ENCODE measurements at places on chromosomes 3 and 15. TPM values are rescaled to one million over a fixed set of nuclear protein-coding genes. Genes with fewer than 3 reads are reported as not detected.

DNA sequence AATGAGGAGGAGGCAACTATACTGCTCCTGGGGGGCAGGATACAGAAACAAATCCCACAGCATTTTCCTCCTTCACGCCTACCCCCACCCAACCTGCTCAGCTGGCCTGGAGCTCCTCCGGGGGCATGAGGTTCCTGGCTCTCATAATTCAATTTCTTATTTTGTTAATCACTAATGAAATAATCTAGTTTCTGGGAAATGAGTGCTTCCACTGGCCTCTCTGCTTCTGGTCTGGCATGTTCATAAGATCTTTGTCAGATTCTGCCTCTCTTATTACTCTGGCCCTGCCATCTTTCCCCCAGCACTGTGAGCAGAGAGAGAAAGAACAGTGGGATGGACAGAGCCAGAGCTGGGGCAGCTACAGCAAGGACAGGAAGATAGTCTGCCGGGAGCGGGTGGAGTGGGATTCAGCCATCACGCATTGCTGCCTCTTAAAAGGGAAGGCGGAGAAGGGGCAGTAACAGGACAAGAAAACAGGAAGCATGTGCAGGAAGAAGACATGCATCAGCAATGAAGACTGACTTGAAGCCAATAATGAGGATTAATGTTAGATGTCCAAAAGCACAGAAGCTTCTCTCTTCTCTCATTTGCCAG lies 13.6 kb downstream of the RPAP1 start:
- no peak for ATAC-seq

- ATAC-seq = no peak
Measured at GRCh38 chr3:186700267-186700666, 16.9 kb upstream of the KNG1 start.

DNA sequence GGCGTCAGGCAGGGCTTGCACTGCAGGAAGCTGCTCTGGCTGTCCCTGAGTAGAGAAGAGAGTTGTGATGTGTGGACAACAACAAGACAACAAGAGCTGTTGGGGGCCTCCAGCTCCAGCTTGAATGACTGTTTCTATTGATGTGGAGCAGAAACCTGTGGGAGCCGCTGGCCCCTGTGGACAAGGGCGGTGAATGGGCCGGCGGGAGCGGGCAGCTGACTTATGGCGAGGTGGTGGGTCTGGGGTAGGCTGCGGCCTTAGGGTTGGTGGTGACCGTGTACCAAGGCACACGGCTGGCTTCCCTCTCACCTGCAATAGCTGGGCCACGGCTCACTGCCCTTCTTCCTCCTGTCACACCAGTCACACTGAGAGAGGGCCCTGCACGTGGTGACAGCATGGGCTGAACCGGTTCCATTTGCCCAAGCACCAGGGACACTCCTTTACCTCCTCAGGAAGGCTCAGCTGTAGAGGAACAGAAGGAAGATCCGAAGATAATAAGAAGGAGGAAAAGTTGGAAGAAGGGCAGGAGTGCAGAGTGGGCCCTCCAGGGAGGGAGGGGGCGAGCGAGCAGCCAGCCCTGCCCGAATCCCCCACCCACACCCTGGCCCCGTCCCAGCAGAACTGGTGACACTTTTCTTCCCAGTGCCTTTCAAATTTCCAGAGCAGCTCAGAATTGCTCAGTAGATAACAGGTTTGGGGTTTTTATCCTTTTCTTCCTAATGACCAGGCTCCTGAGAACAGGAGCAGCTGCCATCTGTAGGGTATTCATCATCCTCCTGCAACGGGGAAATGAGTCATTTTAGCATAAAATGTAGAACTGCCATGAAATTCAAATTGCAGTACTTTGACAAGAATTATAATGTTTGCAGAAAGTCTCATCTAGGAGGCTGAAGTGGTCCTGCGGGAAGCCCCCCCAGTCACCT lies 136.9 kb downstream of the TJP1 start:
- ATAC-seq = no peak

GRCh38 chr3:194305356-194306108 lies 45.6 kb downstream of the CPN2 start:
- ATAC-seq = no peak

Gene ISL2
- total RNA-seq = not detected

DNA sequence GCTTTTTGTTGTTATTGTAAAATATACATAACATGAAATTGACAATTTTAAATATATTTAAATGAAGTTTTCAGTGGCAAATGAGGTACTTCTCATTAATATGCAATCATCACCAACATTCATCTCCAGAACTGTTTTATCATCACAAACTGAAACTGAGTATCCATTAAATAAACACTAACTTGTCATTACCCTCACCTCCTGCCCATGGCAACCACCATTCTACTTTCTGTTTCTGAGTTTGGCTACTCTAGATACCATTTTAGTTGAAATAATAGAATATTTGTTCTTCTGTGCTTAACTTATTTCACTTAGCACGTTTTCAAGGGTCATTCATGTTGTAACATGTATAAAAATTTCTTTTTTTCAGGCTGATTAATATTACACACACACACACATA lies 834.3 kb downstream of the PLOD2 start:
- ATAC-seq = no peak

DNA sequence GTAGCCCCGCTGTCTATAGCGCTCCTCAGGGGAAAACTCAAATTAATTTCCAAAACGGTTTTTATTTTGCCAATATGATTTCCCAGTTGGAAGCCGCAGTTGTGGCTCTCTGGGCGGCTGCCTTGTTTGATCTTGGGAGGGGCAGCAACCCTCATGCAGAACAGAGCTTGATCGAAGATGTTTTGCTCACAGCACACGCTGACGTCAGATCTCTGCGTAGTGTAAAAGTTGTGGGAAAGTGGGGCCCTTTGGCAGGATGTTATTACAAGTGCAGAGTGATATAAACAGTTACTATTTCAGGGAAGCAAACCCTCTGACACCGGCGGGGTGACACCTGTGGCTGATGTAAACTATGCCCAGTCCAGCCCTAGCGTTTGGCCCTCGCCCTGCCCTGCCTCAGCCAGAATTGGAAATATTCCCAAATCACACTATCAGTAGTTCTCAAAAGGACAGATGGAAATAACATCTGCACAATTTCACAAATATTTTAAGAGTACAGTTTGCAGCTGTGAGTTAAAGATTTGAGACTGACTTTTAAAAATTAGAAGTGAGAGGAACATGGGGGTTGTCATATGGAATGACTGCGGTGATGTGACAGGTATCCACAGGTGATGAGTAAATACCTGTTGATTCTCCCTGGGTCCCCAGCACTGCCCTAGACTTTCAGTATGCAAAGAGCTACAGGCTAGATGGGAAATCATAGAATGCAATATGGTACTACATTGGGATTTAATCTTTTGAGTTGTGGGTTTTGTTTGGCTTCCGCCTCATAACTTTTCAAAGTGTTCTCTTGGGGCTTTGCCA lies 1.7 kb downstream of the SYNM start:
- ATAC-seq = no peak

GRCh38 chr3:138434875-138435772 lies 708 bp downstream of the ESYT3 start:
- peak; percentile 16 for ATAC-seq

GRCh38 chr15:37446921-37447320 lies 346.6 kb upstream of the MEIS2 start:
- ATAC-seq = no peak

Gene MST1R
- 14.1 TPM for total RNA-seq

GRCh38 chr3:126963261-126964190 lies 19.4 kb upstream of the PLXNA1 start:
- ATAC-seq = no peak

Gene XRN1
- 32.6 TPM for total RNA-seq

- no peak for ATAC-seq
Measured at GRCh38 chr3:42042747-42043098, 48.4 kb upstream of the TRAK1 start.

GRCh38 chr15:63891768-63892133 lies 58.0 kb upstream of the HERC1 start:
- no peak for ATAC-seq

- ATAC-seq = no peak
Measured at GRCh38 chr3:191869738-191870415, 408.9 kb downstream of the PYDC2 start.

GRCh38 chr3:41601404-41601987 lies 360.4 kb downstream of the ULK4 start:
- ATAC-seq = no peak

DNA sequence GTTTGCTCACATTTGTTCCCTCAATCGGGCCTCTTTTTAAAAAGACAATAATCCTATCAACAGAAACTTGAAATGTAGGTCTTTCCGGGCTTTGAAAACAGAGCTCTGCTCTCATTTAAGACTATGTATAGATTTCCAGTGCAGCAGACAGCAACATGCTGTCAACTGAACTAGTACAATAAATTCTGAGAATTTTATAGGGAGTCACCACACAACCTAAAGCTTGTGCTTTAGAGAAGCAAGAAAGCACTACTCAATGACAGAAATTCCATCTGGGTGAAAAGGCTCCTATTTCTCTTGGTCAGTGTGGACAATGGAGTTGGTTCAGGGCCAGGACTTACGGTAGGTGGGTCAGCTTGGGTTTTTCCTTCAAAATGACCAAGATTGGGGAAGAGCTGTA lies 583.5 kb downstream of the ROBO1 start:
- ATAC-seq = no peak

DNA sequence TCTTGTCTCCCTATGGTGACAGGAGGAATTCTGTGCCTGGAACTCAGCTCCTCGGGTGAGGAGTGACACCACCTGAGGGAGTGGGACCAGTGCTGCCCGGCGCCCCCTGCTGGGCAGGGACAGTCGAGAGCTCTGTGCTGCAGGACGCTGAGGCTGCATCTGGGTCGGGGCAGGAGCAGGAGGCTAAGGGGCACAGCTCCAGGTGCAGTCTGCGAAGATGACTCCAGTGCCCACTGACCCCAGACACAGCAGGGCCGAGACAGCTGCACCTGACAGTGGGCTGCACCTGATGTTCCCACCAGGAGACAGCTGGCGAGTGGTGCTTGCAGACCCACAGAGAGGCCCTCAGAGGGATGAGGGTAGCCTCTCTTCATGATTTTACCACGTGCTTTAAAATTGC lies 152.9 kb downstream of the ATP10A start:
- ATAC-seq = peak; percentile 65

Gene FANCD2OS
- not detected for total RNA-seq

Gene PRSS50
- not detected for total RNA-seq

DNA sequence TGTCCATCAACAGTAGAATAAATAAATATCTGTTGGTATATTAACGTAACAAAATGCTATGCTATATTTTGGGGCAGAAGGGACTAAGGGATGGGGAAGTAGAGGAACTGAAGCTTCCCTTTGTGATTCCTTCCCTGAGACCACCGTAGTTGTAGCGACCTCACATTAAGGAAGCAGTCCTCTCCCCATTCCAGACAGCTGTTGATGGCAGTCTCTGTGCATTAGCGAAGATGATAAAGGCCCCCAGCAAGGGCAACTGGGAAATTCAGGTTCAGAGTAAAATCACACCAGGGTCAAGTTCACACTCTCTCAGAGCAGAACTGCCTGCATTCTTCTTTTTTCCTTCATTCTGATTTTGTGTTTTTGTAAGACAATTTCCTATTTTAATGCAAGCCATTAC lies 259.0 kb downstream of the MEX3B start:
- ATAC-seq = no peak

- no peak for ATAC-seq
Measured at GRCh38 chr3:2363854-2364253, 265.2 kb downstream of the CNTN4 start.

DNA sequence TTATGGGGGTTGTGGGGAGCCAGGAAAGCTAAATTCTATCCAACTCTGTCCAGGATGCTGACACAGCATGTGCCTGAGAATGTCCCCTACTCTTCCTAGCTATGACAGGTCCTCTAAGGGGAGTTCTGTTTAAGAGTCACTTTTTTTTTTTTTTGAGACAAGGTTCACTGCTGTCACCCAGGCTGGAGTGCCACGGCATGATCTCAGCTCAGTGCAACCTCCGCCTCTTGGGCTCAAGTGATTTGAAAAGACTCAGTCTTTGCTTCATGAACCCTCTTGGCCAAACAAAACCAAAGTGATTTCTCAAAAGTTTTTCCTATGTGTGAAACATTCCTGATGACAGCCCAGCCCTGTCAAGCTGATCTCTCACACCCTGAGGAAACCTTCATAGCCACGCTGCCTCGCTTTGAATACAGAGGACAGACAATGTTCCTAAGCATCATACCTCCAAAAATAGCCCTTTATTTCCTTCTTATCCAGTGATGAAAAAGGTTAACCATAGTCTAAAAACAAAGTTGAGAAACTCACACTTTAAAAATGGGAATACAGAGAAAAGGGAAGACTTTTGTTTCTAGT lies 105.5 kb upstream of the PROK2 start:
- ATAC-seq = peak; percentile 35

Gene BCL6
- 40.1 TPM for total RNA-seq

Data from esophagus mucosa (tissue), 1 donor.